ENCODE measurements at places on chromosomes 1 and 21. TPM values are rescaled to one million over a fixed set of nuclear protein-coding genes. Genes with fewer than 3 reads are reported as not detected.
A peak's percentile ranks its signal among the peaks of the same experiment; 100 is the strongest.

SLAMF9 gene
- not detected for polyA plus RNA-seq

ZNF697 gene
- polyA plus RNA-seq: 4.3 TPM

KCNN3 gene
- polyA plus RNA-seq: 1.2 TPM

CELA2B gene
- polyA plus RNA-seq: not detected

DNM3 gene
- 1.5 TPM for polyA plus RNA-seq

FYB2 gene
- polyA plus RNA-seq: 0.79 TPM

GRCh38 chr1:66728021-66728420 is 24.2 kb upstream of the DYNLT5 start:
- DNase-seq: no peak

DNA sequence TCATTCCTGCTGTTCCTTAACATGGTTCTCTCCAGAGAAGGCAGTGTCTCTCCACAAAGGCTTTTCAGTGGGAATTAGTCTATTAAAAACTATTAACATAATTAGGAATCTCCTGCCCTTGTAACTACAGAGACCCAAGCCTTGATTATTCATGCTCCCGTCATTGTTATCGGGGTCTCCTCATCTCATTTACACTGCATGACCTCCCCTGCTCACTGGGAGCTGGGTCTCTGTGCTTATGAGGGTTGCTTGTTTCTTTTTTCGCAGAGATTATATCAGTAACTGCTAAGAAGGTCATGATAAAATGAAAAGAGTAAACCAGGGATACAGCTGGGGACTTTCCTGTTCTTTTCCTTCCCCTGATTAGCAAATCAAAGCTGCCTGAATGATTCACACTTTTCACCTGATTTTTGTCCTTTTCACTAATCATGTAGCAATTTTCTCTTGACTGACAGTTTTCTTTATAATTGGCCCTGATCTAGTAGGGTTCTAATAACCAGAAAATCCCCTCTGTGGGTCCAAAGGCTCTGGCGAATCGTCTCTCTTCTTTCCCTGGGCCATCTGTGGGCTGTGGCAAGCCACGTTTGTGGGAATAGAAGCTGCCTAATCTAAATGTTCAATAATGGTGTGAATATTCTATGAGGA is 116.5 kb upstream of the BARHL2 start:
- no peak for DNase-seq

DNA sequence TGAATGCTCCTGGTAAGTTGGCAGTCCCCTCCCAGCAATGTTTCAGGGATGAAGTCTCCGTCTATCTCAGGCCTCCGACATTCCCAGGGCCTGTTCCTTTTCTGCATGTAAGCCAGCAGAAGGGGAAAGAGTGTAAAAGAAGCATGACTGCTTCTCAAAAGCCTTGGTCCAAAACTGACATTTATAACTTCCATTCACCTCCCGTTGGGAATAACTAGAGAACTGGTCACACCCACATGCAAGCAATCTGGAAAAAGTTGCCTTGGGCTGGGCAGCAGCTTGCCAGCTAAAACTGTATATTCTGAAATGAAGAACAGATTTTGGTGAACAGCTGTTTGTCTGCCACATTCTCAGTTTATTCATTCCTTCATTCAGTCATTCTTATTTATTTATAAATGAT is 24.2 kb upstream of the NPL start:
- no peak for DNase-seq

DNA sequence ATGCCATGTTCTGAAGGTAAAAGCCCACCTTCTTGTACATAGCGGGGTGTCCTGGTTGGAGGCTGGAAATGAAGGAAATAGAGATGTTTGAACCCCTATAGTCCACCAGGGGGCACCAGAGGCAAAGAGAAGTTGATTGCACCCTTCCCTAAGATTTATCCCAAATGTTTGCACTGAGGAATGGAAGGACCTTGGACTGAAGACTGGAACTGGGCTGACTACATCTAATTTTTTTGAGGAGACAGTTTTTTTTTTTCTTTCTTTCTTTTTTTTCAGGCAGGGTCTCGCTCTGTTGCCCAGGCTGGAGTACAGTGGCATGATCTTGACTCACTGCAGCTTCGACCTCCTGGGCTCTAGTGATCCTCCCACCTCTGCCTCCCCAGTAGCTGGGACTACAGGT is 55.3 kb upstream of the EIF4G3 start:
- peak; percentile 34 for DNase-seq

DNA sequence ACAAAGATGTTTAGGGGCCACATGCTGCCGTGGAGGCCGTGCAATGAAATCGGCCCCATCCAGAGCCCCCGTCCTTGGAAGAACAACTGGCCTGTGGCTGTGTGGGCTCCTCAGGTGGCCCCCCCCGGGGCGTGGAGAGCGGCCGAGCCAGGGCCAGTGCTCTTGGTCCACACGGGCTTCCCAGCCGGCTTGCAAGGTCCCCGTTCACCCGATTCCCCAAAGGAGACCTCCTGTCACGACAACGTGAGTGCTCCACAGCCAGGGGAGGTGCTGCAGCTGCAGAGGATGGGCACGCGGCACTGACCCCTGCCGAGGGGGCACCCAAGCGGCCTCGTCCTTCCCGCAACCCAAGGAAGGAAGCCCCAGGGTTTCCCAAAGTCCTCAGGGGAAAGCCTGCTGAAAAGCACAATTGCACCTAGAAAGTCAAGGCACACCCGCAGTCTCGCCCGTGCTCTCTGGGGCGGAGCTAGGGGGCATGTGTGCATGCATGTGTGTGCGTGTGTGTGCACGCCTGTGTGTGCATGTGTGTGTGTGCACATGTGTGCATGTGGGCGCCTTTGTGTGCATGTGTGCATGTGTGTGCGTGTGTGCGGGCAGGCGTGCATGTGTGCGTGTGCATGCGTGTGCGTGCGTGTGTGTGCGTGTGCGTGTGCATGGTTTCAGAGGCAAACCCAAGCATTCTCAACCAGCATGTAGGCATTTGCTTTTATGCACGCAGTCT is 48.2 kb downstream of the SLX9 start:
- DNase-seq: peak; percentile 47

GRCh38 chr1:59689730-59690129 is 125.0 kb upstream of the HOOK1 start:
- DNase-seq: no peak

DNA sequence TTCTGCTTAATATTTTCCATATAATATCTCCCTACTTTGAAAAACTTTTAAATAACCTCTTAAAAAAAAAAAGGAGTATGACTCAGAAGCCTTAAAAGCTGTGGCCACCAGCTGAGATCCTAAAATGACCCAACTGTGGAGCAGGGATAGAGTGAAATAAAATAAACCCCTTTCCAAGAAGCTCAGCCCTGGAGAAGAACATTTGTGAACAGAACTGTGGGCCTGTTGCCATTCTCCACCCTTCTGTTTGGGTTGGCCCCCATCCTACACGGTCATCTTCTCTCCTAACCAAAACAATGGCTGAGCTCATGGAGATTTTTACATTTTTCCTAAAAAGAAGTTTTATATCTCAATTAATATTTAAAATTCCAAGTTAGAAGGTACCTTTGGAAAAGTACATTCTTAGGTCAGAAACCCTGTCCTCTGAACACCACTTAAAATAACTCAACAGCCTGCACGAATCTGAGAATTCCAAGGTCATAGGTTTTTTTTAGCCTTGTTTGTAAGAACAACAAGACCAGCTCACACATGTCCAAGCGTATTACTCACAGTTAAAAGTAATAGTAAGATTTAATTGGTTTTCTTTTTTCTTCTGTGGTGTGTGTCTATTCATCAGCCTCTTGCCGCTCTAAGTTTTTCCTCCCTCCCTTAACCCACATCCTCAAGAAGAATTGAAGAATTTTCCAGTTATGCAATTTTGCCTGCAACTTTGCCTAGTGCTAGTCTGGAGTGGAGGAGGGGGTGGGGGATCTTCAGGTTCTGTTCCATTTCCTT is 107.7 kb upstream of the ERRFI1 start:
- peak; percentile 87 for DNase-seq

- DNase-seq: peak; percentile 74
Observed at GRCh38 chr21:31887391-31887841, 14.6 kb downstream of the HUNK start.

GRCh38 chr1:203069030-203069747 is 16.6 kb downstream of the MYOG start:
- no peak for DNase-seq

- DNase-seq: no peak
Observed at GRCh38 chr1:18390953-18391352, 89.8 kb upstream of the KLHDC7A start.
